ENCODE measurements at places on chromosomes 3 and 15.

- DNase-seq, result no peak
These were observed 244.0 kb downstream of the OCA2 start for GRCh38 chr15:27855137-27855536.

GRCh38 chr3:84946240-84946639, 12.5 kb upstream of the CADM2 start:
- no peak for DNase-seq

DNA sequence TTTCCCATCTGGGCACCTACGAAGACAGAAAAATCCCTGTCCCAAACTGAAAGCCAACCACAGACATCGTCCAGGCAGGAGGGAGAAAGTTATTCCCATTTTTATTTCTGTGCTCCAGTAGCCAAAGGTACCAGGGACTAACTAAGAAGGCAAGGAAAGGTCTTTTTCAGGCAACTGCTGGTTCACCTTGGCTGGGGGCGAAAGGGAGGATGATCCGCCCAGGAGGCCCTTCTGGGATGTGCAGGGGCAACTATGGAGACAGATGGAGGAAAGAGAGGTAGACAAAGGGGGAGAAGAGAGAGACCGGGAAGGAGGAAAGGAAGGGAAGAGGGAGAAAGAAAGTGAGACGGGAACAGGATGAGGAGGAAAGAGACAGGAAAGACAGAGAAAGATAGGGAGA, 13.3 kb downstream of the WNT5A start:
- no peak for DNase-seq

DNA sequence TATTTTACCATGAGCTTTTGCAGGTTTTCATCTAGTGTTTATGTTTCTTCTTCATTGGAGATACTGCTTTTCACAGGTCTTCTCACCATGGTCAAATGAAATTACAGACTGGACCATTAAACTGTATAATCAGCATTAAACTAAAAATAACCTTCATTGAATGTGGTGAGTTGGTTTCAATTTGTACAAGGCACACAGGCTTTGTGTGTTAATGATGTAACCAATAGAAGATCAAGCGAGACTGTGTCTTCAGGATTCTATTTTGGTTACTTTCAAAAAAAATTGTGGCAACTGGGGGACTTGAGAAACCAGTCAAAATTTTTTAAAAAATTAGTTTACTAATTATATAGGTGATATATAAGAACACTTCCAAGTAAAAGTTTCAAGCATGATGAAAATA, 54.3 kb upstream of the GCSAM start:
- no peak for DNase-seq

- no peak for DNase-seq
These were observed 95.1 kb upstream of the TMC3 start for GRCh38 chr15:81469154-81469553.

DNA sequence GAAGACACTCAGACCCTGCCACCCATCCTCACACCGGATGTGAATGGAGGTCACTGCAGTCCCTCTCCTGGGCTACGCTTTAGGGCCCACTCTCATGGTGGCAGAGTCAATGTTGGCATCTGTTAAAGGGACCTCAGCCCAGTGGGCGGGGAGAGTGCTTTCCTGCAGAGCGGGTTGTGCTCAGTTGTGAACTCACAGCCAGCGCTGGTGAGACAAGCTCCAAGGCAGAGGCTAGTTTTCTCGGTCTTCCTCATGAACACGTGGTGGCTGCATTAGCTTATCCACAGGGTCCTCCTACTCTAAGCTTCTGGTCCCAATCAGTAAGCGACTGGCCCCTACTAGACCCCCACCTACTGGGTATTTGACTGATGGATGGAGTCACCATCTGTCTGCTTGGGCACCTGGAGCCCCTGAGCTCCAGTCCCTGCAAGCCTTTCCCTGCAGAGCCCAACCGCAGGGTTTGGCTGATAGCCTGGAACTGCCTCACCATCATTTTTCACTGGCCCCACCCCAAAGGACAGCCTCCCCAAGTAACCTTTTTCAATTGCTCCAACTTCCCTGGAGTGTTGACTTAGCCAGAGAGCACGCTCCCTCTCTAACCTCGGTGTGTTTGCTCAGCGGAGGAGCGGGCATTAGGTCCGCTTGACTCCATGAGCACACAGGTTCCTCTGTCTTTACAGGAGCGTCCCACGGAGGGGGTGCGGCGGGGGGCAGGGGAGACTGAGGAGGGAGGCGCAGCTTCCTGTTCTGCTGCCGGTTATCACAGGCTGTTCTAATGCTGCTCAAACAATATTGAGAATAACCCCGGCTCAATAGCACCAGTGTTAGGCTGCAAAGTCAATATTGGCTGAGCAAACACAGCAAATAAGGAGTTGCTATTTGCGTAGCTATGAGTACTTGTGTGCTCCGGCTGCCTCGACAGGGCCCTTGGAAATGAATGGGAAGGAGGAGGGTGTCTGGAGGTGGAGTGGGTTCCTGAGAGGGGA, 141.7 kb downstream of the RPLP1 start:
- peak; percentile 94 for DNase-seq

- no peak for DNase-seq
These were observed 49.6 kb upstream of the TLE3 start for GRCh38 chr15:70147178-70147760.

DNA sequence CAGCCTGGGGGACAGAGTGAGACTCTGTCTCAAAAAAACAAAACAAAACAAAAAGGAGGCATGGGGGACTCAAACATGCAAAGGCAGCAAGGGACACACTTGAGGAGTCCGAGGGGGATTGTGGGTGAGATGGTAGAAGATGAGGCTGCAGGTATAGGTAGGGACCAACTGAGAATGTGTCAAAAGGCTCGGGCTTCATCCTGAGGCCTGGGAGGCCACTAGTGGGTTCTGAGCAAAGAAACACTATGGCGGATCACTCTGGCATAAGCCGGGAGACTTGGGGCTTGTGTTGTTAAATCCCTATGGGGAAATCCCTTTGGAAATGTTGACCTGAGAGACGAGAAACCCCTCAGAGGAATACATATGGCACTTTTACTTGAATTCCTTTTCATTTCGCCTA, 21.2 kb downstream of the ZNF710 start:
- no peak for DNase-seq

DNA sequence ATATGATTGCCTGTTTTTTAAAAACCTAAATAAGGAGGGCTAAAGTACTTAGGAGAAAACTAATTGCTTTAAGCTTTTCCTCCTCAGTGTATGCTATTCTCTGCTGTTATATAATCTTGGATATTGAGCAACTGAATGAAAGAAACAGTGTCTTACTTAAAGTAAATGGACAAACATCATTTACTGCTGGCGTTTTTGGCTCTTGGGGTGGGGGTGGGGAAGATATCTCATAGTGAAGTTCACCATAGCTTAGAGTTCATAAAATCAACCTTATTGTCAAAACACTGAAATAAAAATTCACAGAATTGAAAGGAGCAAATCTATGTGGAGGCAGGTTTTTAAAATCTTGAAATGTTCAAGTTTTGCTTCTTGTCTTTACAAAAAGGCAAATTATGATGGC, 256.4 kb upstream of the SOX2 start:
- DNase-seq, result no peak

Data from NCI-H187 (cell line).